ENCODE measurements at places on chromosomes 3 and 15. TPM values are rescaled to one million over a fixed set of nuclear protein-coding genes. Genes with fewer than 3 reads are reported as not detected.

DNA sequence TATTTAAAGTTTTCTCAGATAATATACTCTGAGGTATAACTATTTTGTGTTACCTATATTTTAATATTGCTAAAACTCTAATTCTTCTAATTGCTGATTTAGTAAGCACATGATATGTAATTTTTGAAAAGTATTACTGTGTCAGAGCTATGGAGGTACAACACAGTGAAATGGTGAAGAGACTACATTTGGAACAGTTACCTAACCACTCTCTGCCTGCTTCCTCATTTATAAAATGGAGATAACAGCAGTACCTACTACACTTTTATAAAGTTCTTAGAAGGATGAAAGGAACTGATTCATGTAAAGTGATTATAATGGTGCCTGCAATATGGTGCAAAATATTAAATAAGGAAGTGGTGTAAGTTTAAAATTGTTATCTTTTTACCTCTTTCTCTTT is 16.3 kb upstream of the NEK10 start:
- no peaks in the 10 kb centered on the region for H3K4me1 ChIP-seq
- DNase-seq = no peak
- H3K4me3 ChIP-seq = no peak overlapping the region
- no peaks in the 10 kb centered on the region for H3K27me3 ChIP-seq

DNA sequence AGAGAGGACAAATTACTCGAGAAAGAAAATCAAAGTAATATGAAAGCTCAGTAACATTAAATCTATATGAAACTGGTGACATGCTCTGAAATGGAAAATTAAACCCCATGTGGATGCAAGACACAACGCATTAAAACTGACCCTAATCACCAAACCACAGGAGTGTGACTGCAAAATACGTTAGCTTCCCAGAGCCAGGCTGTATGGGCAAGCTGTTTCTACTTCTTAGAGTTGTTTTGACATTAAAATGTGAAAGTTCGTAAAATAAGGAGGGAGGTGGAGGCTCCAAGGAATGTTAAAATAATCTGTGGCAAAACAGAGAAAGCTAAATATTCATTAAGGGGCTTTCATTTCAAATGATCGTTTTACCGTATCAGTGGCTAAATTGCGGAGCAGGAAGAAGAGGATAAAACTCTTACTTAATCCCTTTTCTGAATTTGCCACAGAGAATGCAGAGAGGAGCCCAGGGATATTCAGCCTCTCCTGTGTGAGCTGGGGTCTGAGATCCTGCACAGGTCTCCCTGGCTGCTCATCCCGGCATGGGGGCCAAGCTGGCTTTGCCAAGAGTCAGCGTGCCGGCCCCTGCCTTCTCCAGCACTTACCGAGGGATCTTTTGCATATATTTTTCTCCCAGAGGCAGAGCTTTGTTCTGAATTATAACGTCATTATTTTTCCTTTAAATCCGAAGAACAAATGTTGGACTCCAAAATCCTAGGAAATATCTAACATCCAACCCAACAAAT is 239.8 kb upstream of the THBS1 start:
- no peaks in the 10 kb centered on the region for H3K36me3 ChIP-seq
- H3K27me3 ChIP-seq = no peaks in the 10 kb centered on the region
- no peaks in the 10 kb centered on the region for H3K4me1 ChIP-seq

DNA sequence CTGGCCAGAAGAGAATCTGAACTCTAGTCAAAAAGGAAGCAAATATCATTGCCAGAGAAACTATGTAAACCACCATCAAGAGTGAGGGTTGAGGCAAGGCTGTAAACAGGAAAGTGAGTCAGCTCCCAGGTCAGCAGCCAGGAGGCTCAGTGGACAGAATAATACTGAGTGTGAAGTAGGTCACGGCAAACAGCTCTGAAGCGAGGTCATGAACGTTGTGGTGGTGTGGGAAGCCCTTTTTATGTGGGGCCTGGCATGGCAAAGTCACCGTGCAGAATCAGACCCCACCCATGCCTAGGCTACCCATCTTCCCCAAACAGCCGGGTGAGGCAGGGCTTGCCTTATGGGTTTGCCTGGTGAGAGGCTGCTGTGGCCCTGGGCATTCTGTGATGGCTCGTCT is 43.9 kb downstream of the THBS1 start:
- H3K27me3 ChIP-seq = no peaks in the 10 kb centered on the region
- no peak overlapping the region for H3K4me3 ChIP-seq
- no peak overlapping the region for H3K27ac ChIP-seq
- no peaks in the 10 kb centered on the region for H3K36me3 ChIP-seq
- DNase-seq = peak; percentile 77

DNA sequence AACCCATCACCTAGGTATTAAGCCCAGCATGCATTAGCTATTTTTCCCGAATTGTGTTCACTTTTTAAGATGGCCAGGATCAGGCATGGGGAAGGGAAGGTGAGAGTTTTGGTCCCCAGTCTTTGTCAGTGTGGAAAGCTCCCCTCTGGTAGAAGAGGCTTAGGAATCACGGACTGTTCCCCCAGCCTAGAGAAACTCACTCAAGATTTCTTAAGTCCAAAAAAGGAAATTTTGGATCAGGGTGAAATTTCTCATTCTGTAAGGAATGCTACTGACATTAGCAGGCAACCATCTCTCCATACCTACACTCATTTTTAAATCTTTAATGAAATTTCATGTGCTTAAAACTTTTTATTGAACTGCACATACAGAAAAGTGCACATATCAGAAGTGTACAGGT is 70.3 kb upstream of the GALNT15 start:
- H3K27ac ChIP-seq = no peak overlapping the region
- no peak overlapping the region for H3K4me3 ChIP-seq
- H3K27me3 ChIP-seq = no peaks in the 10 kb centered on the region
- DNase-seq = no peak
- no peaks in the 10 kb centered on the region for H3K36me3 ChIP-seq

GRCh38 chr15:100484443-100484842 is 44.3 kb downstream of the CERS3 start:
- no peak overlapping the region for H3K4me3 ChIP-seq
- no peak for DNase-seq
- H3K36me3 ChIP-seq = no peaks in the 10 kb centered on the region
- H3K4me1 ChIP-seq = no peaks in the 10 kb centered on the region
- no peaks in the 10 kb centered on the region for H3K27me3 ChIP-seq

GRCh38 chr3:26559227-26559626 is 63.3 kb upstream of the LRRC3B start:
- H3K27ac ChIP-seq = no peak overlapping the region
- DNase-seq = no peak
- H3K4me3 ChIP-seq = no peak overlapping the region

- H3K36me3 ChIP-seq = no peaks in the 10 kb centered on the region
- no peak overlapping the region for H3K4me3 ChIP-seq
- no peak overlapping the region for H3K27ac ChIP-seq
- no peak for DNase-seq
- H3K27me3 ChIP-seq = no peaks in the 10 kb centered on the region
These were observed 274.2 kb downstream of the XXYLT1 start for GRCh38 chr3:194996746-194997145.

DNA sequence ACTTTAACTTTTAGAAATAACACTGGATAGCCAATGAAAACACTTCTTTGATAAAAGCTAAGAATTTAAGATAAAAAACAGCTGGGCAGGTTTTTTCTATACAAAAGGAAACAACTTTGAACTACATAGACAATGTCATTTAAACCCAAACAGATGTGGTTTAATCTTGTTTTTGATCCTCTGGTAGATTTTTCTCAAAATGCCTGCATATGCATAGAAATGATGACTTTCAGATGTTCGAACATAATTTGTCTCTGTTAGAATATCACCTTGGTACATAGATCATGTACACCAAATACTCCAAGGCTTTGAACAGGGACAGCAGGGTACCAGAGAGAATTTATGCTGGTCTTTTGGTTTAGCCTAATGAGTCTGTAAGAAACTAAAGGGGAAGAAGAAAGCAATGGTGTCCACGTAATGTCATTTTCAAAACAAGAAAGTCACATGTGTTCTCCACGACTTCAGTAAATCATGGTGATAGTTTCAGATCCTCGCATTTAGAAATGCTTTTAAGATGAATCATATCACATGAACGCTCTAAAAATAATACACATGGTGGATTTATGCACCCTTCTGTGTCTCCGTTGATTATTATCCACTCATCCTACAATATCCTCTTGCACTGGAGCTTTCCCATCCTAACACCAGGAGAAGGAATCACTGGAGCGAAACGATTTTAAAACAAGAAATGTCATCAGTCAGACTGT is 160.1 kb upstream of the PDZRN3 start:
- DNase-seq = no peak
- H3K27me3 ChIP-seq = no peaks in the 10 kb centered on the region
- H3K4me3 ChIP-seq = no peak overlapping the region

GRCh38 chr3:175093748-175094147 is 234.6 kb downstream of the NAALADL2 start:
- no peak overlapping the region for H3K27ac ChIP-seq
- H3K27me3 ChIP-seq = no peaks in the 10 kb centered on the region
- H3K36me3 ChIP-seq = no peaks in the 10 kb centered on the region
- no peaks in the 10 kb centered on the region for H3K4me1 ChIP-seq

GRCh38 chr3:47536221-47536891 is 22.8 kb upstream of the ELP6 start:
- peak; percentile 6 for DNase-seq
- H3K27ac ChIP-seq = no peak overlapping the region
- no peaks in the 10 kb centered on the region for H3K4me1 ChIP-seq
- no peaks in the 10 kb centered on the region for H3K36me3 ChIP-seq
- no peak overlapping the region for H3K4me3 ChIP-seq

DNA sequence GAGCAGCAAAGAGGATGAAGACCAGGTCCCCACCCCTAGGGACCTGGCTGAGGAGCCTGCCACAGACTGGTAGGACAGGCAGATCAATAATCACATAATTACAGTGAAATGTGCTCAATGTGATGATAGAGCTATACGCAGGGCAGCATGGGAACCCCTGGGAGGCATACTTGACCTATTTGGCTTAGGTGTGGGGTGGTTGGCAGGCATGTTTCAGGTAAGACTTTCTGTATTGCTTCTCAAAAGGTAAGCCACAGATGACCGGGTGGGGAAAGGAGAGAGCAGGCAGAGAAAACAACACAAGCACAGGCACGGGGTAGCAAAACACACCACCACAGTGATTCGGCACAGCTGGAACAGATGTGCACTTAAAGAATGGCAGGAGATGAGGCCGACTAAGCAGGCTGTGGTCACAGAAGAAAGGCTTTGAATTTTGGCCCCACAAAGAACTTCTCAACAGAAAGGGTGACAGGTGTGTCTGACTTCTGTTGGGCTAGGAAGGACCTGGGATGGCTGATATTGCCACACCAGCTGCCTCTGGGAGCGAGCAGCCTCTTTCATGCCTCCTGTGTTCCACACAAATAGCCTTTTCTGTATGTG is 64.1 kb downstream of the ABCC5 start:
- H3K4me3 ChIP-seq = no peak overlapping the region
- H3K27ac ChIP-seq = no peak overlapping the region
- no peaks in the 10 kb centered on the region for H3K27me3 ChIP-seq
- H3K4me1 ChIP-seq = no peaks in the 10 kb centered on the region
- no peak for DNase-seq

DNA sequence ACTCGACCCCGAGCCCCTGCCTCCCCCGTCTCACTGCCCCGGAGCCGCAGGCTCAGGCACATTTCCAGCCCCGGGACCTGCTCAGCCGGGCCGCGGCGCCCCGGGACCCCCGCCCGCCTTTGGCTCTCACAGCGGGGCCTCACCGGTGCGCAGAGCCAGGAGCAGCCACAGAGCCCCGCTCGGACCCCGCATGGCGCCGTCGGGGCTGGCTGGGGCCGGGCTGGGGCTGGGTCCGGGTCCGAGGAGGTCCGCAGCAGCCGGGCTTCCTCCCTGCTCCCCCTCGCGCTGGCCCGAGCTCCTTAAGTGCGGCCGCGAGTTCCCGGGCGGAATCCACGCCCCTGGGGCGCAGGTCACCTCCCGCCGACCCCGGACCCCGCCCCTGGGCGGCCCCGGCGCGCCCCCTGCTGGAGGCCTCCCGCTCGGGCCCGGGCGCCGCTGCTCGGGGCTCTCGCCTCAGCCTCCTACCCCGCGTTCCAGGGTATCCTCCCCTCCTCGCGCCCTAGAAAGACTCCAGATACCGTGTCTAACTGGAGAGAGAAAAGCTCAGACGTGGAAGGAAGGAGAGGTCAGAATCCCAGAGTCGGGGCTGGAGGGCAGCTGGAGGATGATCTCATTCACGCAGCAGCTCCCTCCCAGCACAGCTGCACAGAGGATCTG is at the start of gene MELTF:
Gene MELTF (minus strand): TSS at position 307 of the 657 bp plus-strand sequence. CDS start 115 bp downstream, at position 192.
- H3K4me1 ChIP-seq = no peaks in the 10 kb centered on the region
- DNase-seq = peak; percentile 72
- no peaks in the 10 kb centered on the region for H3K27me3 ChIP-seq
- H3K27ac ChIP-seq = no peak within 1 kb of the TSS
- no peaks in the 10 kb centered on the region for H3K36me3 ChIP-seq

DNA sequence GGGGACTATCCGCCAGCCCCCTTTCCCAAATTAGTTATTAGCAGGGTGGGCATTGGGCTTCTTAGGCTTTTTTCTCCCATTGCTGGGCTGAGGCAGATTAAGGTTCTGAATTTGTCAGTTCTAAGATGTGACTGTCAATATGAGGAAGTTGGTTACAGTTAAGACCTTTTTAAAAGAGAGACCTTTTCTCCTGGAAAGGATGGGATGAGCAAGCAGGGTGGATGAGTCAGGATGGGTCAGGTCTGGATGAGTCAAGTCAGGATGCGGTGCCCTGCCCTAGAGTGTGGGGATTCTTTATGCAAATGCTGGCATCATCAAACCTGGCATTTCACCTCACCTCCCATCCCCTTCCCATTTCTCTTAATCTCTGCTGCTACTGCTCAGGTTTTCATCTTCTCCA is 1.9 kb downstream of the AEN start:
- no peak overlapping the region for H3K4me3 ChIP-seq
- H3K27ac ChIP-seq = no peak overlapping the region
- DNase-seq = peak; percentile 55

- no peak overlapping the region for H3K27ac ChIP-seq
- H3K4me3 ChIP-seq = no peak overlapping the region
- no peaks in the 10 kb centered on the region for H3K27me3 ChIP-seq
- H3K36me3 ChIP-seq = no peaks in the 10 kb centered on the region
- peaks cover 3% of the 10 kb centered on the region for H3K4me1 ChIP-seq
These were observed 88.7 kb downstream of the ARNT2 start for GRCh38 chr15:80492874-80493273.

DNA sequence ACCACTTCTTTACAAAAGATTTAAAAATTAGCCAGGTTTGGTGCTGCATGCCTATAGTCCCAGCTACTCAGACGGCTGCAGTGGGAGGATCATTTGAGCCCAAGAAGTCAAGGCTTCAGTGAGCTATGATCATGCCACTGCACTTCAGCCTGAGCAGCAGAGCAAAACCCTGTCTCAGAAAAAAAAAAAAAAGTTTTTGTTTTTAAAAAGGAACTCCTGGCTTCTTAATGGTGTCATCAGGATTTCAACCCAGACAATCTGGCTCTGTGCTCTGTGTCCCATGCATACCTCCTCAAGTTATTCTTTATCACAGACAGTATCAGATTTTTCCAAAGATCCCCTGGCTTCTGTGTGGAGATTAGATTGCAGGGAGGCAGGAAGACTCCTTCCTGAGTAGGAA is 64.2 kb upstream of the IL12A start:
- no peak for DNase-seq
- H3K4me1 ChIP-seq = no peaks in the 10 kb centered on the region
- H3K4me3 ChIP-seq = no peak overlapping the region

The PIERCE2 gene
- polyA plus RNA-seq = 10.9 TPM

The ADGRG7 gene
- polyA plus RNA-seq = 0.08 TPM

The CTXN2 gene
- not detected for polyA plus RNA-seq

The CPEB1 gene
- polyA plus RNA-seq = 0.88 TPM

The PLSCR5 gene
- polyA plus RNA-seq = not detected

The SNRPA1 gene
- polyA plus RNA-seq = 54.1 TPM

The SLC24A5 gene
- 0.41 TPM for polyA plus RNA-seq

The ARNT2 gene
- 2.3 TPM for polyA plus RNA-seq

The SCG3 gene
- 0.15 TPM for polyA plus RNA-seq

Measured in aorta (tissue), 5 donors.